Stimulated activated CD4-positive, alpha-beta T cell treated with anti-CD3 and anti-CD28 coated beads, Interleukin-12 subunit alpha, Interleukin-12 subunit beta, amount 100 ng/mL, for 48 hours (primary cell): ENCODE measurements at places on chromosomes 5 and 9.

DNA sequence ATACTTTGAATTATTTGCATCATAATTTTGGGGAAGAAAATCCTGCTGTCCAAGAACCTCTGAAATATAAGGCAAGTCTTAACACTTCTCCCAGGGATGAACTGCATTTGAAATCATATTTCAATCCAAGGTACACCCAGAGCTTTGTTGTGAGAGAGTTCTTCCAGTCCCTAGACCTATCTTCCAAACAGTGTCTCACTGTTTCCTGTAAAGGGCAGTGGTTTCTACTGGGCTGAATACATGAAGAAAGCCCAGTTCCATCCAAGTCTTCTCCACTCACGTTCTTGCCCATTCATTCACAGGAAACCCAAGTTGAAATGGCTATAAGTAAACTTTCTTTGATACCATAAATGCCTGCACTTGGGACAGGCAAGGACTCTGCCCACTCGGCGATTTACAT is 108.3 kb upstream of the LHFPL2 start:
- no peak for DNase-seq

DNA sequence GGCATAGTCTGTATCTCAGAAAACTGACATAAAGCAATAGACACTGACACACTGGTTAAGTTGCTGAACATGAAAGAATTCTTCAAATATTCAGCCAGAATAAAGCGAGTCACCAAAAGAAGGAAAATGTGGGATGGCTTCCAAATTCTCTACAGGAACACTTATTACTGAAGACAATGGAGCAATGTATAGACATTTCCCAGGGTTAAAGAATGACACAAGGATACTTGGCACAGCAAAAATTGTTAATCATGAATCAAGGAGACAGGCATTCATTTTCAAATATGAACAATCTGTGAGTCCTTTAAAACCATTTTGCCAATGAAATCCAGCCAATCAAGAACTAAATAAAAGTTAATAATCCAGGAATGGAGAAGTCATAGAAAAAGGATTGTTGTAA is 92.5 kb downstream of the MTX3 start:
- DNase-seq: no peak

DNA sequence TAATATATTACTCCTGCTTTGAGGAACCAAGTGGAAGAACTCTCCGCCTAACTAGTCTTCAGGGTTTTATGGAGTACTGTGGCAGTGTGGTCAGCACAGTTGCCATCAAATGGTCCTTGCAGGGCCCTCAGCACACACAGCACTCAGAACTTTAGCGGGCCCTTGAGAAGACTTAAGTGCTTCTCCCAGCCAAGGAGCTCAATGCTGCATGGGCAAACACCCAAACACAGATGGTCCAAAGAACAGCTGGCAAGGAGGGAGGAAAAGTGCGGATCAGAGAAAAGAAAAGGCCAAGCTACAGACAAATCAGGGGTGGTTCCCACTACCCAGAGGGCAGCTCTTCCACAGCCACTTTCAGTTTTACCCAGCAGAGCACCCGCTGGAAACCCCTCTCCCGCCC is 98.6 kb downstream of the SPOCK1 start:
- no peak for DNase-seq

DNA sequence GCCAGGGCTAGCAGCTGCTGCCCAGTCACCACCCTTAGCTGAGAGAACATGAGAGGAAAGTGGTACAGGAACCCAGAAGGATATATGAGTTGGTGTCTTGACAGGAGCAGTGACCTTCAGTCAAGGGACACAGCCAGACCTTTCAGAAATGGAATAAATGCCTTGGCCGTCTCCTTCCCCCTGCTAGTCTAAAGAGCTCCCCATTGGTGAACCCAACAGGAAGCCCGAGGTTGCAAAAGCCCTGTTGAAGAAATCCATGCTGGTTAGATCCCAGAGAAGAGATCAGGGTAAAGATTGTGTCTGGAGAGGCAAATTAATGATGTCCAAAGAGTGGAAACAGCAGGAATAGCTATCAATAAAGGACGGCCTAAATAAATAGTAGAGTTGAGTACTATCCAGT is 244.5 kb downstream of the NR3C1 start:
- DNase-seq: no peak

DNA sequence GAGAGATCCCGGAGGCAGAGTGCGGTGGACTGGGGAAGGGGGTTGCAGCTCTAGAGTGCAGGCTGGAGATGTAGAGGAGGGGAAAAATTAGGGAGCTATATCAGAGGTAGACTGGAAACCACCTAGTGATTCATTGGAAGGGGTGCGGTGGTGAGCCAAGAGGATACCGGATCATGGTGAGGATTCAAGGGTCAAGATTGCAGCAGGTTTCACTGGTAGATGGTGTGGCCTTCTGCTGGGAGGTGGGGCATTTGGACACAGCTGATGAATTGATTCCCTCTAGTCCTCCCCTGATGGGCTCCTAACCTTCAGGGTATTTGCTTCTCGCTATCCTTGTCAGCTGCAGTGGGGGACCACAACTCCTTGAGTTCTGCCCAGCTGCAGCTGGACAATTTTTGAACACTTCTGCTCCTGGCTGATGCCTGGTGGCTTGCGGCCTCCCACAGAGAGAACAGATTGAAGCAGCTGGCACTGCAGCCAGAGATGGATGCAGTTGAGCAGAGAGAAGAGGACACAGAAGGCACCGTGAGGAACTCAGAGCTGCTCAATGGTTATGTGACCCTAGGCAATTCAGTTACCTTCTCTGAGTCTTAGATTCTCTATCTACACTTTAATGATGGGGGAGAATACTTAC is 134.4 kb upstream of the ABCA1 start:
- DNase-seq: no peak

DNA sequence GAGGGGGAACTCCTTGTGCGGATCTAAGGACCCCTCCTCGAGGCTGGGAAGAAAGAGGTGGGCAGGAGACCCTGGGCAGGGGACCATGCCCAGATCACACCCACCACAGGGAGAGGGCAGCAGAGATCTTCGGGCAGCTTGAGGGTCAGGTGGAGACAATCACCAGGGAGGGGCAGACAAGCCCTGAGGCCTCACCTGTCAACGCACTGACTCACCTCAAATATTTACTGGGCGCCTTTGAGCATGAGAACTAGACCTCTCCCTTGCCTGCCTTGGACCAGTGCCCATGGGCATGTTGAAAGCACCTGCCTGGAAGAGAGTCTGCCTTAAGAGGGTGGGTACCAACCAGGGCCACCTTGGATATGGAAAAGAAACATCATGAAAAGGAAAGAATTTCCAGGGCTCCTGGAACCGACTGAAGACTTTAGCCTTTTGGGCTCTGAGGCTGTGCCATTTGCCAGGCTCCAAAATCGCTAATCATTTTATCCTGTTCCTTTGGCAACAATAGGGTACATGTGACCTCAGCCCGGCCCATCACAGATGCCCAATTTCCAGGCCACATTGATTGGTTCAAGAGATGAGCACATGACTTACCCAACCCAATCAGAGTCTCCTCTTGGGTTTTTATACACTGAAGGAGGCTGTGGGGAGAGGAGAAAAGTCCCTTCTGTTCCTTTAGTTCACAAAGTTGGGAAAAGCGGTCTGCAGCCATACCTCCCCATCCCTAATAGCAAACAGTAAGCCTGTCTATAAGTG is 10.4 kb upstream of the SPINK4 start:
- no peak for DNase-seq

DNA sequence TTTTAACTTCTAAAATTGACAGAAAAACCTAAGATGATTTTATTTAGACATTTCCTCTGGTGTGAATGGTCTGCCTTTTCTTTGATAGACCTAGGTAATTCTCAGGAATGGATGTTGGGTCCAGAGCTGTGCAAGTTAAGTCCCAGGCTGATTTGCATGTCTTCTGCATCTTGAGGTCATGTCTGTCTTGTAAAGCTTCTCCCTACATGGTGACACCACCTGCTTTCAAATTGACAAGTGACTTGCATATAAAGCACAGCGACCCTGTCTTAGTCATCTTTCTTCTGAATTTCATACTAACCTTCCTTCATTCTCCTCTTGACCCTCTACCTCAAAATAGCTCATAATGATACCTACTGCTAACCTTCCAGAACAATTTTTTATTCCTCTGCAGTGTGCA is 29.2 kb downstream of the OSTF1 start:
- DNase-seq: no peak

- DNase-seq: no peak
These were observed 14.5 kb downstream of the TBCA start for GRCh38 chr5:77761606-77762005.

GRCh38 chr9:107931071-107931715 is 441.6 kb upstream of the KLF4 start:
- no peak for DNase-seq

DNA sequence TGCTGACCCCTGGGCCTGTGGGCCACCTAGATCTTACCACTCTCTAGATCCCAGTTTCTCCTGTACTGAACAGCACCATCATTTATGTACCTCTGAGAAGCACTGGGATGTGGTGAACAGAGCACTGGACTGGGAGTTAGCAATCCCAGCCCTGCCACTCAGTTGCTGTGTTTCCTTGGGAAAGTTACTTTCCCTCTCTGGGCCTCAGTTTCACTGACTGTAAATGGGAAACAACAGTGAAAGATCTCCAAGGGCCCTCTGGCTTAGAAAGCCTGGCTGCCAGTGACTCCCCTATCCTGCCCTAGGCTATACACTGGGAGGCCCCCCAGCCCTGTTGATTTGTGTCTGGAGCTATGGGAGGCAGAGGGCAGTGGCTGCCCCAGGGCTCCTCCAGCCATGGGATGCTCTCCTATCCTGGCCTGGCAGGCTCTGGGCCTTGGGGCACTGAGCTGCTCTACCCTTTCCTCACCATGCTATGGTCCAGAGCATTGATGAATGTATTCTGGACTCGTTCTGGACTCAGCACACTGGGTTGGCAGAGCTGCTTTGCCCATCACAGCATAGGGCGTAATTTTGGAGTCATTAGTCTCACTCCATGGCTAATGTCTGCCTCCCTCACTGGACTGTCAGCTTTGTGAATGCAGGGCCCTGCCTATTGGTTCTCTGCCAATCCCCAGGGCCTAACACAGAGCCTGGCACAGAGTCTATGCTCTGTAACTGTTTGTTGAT is 99.3 kb downstream of the RGS3 start:
- DNase-seq: no peak

- DNase-seq: peak; percentile 62
These were observed at the start of gene ABL1 for GRCh38 chr9:130834371-130835336. ABL1 (plus strand) TSS chr9:130835254; CDS start chr9:130835447, 193 bp downstream.

- DNase-seq: no peak
These were observed 184.5 kb downstream of the CRB2 start for GRCh38 chr9:123540457-123540856.

- no peak for DNase-seq
These were observed 41.6 kb upstream of the ZNF300 start for GRCh38 chr5:150946351-150946905.

DNA sequence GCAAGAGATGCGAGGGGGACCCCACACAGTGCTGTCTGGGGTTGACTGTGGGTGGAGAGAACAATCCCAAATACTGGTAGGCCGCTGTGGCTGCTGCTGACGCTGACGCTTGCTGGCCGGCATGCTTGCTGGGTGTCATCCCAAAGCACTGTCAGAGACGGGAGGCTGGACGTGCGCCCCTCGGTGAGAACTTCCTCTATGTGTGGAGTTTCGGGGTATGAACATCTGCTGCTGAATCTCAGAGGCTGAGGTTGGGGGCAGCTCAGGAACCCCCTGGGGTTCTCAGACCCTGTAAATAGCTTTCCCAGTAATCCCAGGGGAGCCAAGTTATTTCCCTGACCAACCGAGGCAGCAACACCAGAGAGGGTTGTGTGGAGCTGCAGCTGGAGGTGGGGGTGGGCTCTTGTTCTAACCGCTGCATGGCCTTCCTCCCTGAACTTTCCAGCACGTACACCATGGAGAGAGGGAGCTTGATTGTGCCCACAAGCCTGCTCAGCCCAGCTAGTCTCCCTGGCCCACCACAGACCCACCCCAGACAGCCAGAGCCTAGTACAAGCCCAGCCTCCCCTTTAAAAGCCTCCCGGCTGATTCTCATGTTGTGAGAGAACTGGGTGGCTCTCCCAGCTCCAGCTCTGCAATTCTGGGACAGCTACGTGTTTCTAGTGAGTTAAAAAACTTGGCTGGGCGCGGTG is 21.8 kb upstream of the SLC12A7 start:
- no peak for DNase-seq

DNA sequence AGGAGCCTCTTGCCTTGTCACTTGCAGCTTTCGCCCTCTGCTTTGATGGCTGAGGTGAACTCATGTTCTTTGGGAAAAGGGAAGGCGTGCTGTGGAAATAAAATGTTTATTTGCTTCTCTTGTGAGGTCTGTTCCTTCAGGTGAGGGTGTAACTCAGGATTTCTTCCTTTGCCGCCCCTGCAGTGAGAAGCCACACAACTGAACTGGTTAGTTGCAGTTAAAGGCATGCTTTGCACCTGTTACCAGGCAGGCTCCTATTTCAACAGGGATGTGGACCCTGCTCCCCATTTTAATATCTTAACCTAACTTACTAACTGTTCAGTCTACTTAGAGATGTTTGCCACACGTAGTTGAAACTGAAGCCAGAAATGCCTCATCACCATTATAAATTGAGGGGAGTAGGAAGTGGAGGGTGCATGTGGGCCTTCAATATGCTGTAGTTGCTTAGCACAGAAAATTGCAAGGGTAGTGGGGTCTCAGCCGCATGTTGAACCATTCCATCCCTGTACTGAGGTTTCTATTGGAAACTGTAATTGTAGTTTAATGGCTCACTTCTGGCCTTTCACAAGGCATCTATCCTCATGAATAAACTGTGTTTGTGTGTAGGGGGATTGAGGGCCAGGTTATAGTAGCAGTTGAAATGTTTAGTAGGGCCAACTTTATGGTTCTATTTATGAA is 7.9 kb downstream of the RACK1 start:
- DNase-seq: no peak

GRCh38 chr9:84659313-84659712 is 10.2 kb upstream of the NTRK2 start:
- no peak for DNase-seq

- DNase-seq: no peak
These were observed 355.9 kb upstream of the TLE4 start for GRCh38 chr9:79215821-79216220.

GRCh38 chr9:100206899-100207298 is 107.9 kb downstream of the INVS start:
- no peak for DNase-seq

GRCh38 chr5:58317009-58317408 is 142.9 kb downstream of the PLK2 start:
- no peak for DNase-seq

GRCh38 chr5:38847559-38848347 is 1.9 kb downstream of the OSMR start:
- no peak for DNase-seq

DNA sequence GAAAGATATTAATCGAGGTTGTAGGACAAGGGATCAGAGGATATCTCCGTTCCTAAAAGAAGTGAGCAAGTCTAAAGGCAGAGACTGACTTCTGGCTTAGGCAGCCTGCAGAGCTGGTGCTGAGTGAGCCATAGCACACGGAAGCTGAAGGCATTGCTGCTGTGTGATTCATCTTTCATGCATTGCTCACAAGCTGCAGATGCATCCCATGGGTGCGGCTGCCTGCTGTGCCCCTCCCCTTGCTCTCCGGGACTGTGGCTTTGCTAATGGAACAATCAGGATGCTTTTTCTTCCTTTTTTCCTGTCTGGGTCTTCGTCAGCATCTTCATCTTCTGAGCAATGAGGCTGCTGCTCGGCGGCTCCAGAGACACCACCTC is 341.4 kb downstream of the DIRAS2 start:
- no peak for DNase-seq
